ENCODE measurements at places on chromosomes 5 and 9. TPM values are rescaled to one million over a fixed set of nuclear protein-coding genes. Genes with fewer than 3 reads are reported as not detected.

DNA sequence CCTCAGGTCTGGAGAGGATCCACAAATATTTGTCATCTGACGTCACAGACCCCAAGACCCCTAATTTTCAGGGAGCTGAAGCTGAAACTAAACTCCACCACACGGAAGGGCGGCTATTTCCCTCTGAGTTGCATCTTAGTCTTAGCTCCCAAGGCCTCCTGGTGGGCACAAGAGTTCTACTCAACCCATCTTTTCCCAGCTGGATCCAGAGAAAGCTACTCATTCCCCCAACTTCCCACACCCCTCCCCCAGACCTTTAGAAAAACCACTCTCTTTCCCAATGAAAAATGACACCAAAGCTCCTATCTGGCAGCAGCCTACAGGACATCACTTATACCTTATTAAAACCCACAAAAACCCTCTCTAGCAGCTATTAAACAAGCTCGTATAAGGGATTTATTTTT is 67.1 kb upstream of the SLC1A1 start:
- DNase-seq: no peak

DNA sequence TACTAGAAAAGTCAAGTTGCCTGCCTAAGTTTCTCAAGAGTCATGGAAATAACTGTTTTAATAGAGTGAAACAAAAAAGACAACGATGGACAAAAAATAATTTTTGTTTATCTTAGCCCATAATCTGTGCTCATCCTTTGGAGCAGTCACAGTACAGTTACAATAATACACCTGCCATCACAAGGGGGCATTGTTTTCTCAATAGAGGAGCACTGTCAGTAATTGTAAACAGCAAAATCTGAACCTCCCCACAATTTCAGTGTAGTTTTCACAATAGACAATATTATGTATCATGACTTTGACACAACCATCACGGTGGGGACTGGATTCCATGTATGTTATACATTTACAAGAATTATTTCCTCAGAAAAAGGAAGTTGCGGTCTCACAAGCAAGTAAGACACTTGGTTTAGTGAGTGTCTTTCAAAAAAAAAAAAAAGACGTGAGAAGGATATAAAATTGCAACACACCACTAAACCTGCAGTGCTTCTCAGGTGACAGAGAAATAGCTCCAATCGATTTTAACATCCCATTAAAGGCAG is 586.3 kb downstream of the PTPRD start:
- no peak for DNase-seq

DNA sequence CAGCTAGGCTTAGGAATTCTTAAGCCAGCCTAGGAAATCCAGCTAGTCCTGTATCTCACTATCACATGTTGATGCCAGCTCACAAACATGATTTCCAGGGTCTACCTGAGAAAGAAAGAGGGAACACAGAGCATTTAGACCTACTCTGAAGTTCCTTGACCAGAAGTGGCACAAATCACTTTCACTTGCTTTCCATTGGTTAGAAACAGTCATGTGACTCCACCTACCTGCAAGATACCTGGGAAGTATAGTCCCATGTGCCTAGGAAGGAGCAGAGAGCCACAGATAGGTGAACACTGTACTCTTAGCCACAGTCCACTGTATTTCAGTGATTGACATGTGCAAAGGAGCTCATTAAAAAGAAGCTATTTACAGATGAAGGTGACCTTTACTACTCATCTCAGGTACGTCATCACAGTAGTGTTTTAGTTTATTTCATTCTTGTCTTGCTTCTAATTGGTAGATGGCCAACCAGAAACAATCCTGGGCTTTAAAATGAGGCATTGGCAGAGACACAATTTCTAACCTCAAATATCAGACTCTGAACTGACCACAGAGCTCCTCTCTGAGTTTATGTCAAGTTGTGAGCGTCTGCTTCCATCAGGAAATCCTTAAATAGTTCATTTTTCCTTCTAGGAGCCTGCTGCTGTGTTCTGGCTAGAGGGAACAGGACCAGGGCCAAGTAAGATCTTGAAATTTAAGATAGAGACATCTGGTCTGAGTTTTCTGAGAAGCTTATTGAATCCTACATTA is 340.7 kb downstream of the TLE4 start:
- no peak for DNase-seq

Gene OLFM1
- 10.0 TPM for total RNA-seq

- DNase-seq: no peak
These were observed 52.5 kb upstream of the SLC2A8 start for GRCh38 chr9:127344368-127345000.

GRCh38 chr5:169225830-169226356 is 75.0 kb downstream of the SLIT3 start:
- no peak for DNase-seq

- no peak for DNase-seq
These were observed 566.4 kb downstream of the EFNA5 start for GRCh38 chr5:107104040-107104995.

GRCh38 chr5:78504704-78505677 is 143.6 kb downstream of the LHFPL2 start:
- peak; percentile 85 for DNase-seq

DNA sequence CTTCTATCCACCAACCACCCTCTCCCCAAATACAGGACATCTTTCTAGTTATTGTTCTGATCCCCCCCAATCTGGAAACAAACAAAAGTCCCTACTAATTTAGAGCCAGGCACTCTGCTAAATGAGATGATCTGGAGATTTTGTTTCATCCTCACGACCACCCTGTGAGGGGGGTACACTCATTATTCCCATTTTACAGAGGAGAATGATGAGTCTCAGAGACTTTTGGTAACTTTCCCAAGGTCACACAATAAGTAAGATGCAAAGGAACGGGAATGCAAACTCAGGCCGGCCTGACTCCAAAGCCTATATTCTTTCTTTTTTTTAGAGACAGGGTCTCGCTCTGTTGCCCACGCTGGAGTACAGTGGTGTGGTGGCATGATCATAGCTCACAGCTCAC is 9.4 kb downstream of the PDGFRB start:
- DNase-seq: no peak

GRCh38 chr5:172496671-172497371 is 42.5 kb upstream of the SH3PXD2B start:
- DNase-seq: peak; percentile 70

Gene CFAP77
- 2.5 TPM for total RNA-seq

DNA sequence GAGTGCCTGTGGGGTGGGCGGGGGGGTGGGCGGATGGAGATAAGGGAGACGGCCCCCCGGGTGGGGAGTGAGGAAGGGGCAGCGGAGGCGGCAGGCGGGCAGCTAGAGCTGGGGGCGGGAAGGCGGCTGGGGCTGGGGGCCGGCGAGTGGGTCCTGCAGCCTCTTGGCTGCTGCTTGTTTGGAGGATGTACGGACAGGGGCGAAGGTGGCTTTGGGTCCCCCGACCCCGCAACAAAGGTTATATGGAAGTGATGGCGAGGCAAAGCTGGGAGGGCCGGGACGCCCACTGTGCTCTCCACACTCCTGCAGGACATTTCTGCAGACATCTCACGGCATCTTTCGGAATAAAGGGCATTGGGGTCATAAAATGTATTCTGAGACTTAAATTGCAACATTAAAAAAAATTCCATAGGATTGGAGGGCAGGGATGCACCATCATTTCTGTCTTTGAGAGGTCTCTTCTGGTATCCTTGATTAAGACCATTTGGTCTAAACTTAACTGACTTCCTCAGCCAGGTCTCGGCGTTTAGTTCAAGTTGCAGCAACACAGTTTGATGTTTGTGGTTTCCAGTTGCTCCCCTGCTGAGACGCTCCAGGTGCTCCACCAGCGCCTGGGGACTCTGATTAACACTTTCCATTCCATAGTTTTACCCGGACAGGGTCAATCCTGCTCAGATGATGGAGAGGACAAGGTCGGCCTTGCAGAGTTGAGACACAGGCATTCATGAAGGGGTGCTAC is 101.6 kb upstream of the SSBP2 start:
- peak; percentile 21 for DNase-seq

Gene FAM78A
- 47.3 TPM for total RNA-seq

DNA sequence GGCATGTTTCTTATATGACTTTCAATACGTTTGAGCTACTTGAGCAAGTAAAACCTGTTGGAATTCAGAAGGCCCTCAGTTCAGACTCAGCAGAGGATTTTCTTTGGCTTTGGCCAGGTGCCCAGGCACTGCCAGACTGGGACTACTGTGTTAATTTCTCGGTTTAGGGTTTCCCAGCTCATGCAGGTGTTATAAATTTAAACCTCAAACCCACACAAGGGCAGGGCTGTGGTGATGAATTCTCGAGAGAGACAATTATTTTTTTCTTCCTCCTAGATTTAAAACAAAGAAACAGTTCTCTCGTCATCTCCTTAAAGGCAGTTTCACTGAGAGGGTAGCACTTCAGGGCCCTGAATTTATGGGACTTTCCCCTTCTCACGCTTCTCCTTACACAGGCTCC is 406.0 kb upstream of the PIK3R1 start:
- DNase-seq: no peak

Gene HTR1A
- total RNA-seq: not detected

GRCh38 chr5:94524841-94525697 is 93.3 kb downstream of the KIAA0825 start:
- no peak for DNase-seq

- peak; percentile 25 for DNase-seq
These were observed 49.0 kb downstream of the NDUFAF2 start for GRCh38 chr5:60993875-60994571.

DNA sequence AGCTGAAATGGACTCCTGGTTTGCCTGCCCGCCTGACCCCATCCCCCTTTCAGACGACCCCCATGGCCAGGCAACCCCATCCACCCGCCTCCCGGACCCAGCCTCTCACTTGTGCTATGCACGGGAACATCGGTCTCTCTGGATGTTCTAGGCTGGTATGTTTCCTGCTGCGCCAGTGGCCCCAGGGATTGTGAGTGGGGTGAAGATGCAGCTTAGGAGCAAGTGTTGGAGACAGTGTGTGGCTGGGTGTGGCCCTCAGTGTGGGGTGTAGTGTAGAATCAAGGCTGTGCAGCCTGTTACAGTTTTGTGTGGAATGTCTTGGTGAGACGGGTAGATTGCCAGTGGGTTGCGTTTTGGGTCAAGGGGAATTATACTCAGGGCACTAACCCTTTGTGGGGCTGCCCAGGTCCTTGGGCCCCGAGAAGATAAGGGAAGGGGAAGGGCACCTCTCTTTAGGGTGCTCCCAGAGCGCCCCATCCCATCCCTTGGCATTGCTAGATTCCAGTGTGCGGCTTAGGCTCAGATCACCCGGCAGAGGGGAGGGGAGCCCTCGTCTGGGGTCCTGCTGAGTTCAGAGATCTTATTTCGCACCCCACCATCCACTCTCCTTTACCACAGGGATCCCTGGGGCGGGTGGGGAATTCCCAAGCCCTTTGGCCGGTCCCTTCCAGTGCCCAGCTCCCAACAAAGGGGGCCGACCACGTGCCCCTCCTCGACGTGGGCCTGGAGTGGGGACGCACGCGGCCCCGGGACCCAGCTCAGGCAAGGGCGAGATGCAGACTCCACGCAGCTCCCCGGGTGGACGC is 4.6 kb downstream of the IER5L start:
- DNase-seq: peak; percentile 31

Gene CXXC5
- 56.9 TPM for total RNA-seq

DNA sequence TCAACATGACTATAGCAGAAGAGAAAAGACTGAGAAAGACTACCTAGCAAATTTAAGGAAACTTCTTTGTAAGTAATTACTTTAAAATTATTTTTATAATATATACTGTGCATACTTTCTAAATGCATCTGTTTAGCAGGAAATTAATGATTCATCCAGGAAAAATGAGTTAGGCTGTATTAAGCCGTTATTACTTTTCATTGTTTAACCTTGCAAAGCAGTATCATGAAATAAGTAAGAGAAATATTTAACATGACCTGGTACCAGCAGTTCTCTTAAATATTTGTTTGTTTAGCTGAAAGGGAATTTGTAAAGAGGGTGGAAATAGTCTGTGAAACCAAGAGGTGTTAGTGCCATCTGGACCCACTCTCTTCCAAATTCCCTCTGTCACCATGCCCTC is 175.0 kb downstream of the GNAQ start:
- no peak for DNase-seq

Data from left ventricle myocardium inferior (tissue), 1 donor.